NCI-H69 (cell line): ENCODE measurements at places on chromosomes 1 and 21.

DNA sequence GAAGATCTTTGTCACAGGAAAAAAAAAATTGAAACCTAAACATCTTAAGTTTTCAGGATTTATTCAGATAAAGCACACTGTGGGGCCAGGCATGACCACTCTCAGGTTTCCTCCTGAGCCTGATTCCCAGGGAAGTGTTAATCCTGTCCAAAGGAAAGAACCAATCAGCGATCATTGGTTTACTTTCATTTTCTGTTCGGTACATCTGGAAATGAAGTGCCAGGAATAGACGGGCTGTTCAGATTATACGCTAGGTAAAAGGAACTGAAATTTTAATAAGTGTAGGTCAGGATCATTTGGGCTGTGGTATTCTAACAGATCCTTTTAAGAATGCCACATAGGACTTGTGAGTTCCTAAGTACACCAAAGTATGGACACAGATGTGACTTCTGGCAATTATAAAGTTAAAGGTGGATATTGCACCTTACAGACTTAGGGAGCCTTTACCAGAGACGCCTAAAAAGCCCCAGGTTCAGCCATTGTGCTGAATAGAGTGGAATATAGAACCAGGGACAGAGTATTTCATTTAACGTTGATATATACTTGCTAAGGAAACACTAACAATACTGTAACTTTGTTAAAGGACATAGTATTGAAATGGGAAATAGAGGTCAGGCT is 9.3 kb upstream of the CACYBP start:
- DNase-seq: no peak

DNA sequence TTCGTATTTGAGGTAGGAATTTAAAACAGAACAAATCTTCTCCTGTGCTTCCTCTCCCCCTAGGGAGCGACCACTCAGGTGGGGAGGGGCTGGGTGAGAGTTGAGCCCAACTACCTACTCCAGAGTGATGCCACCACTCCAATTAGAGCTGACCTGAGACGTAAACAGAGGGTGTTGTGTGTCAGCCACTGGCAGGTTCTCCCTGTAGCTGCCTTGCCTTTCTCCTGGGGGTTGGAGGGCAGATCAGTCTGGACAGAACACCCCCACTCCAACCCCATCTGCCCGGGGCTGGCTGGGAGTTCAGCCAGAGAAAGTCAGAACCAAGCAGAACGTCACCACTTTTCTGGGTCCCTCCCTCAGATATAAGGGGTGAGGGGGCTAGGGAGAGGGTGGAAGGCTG is 2.0 kb downstream of the HPDL start:
- DNase-seq: peak; percentile 49

DNA sequence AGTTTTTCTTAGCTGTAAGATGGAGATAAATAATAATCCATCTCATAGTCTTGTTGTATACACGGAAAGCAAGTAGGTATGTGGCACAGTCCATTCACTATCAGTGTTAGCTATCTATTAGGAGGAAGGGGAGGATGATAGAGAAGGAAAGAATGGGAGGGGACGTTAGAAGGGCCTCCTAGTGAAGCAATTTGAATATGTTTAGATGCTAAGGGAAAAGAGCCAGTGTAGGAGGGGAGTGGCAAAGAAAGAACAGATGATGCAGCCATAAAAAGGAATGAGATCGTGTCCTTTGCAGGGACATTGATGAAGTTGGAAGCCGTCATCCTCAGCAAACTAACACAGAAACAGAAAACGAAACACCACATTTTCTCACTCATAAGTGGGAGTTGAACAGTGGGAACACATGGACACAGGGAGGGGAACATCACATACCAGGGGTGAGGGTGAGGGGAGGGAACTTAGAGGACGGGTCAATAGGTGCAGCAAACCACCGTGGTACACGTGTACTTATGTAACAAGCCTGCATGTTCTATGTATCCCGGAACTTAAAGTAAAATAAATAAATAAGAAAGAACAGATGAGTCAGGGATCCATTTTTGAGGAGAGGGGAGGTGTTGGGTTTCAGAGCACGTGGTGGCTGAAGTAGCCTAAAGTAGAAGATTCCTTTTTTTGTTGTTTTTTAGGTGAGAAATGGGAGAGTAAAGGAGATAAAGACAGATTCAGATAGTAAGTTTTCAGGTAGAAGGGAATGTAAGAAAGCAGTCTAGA is 124.1 kb downstream of the POU2F1 start:
- DNase-seq: no peak

DNA sequence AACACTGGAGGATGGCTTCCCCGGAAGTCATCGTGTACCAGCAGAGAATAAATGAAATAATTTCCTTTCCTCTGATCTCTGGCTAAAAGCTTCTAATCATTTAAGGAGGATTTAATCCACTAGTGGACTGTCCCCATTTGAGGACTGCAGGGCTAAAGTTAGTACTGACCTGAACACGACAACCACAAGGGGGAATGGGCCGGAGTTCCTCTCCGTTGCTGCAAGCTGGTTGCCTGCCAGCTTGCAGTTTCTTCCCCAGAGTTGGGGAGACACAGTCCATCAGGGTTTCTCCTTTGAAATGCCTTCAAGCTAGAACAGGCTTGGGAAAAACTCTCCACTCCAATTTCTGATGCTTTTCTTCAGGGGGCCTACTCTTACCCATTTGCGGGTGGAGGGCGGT is 35.5 kb upstream of the NPL start:
- no peak for DNase-seq

GRCh38 chr1:50354813-50355212 is 68.4 kb downstream of the DMRTA2 start:
- peak; percentile 37 for DNase-seq
